ENCODE measurements at places on chromosomes 4 and X.
A peak's percentile ranks its signal among the peaks of the same experiment; 100 is the strongest.

GRCh38 chr4:174398728-174399127 is 115.0 kb downstream of the CEP44 start:
- no peak for DNase-seq

DNA sequence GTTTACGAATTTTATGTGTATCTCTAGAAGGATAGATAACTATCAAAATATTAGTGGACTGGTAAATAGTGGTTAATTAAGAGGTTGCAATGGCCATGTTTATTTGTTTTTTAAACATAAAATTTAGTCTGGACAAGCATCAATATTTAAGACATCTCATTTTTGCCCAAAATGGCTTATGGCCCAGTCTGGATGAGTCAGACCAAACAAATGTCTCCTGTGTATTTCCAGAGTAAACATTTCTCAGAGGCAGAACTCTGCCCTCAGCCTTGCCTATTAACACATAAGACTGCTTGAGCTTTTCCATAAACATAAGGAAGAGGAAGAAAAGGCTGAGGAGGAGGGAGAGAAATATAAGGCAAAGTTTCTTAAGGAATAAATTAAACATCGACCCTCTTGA is 277.1 kb upstream of the DIAPH2 start:
- peak; percentile 6 for DNase-seq

GRCh38 chrX:125202591-125203248 is 117.0 kb upstream of the TEX13C start:
- no peak for DNase-seq

DNA sequence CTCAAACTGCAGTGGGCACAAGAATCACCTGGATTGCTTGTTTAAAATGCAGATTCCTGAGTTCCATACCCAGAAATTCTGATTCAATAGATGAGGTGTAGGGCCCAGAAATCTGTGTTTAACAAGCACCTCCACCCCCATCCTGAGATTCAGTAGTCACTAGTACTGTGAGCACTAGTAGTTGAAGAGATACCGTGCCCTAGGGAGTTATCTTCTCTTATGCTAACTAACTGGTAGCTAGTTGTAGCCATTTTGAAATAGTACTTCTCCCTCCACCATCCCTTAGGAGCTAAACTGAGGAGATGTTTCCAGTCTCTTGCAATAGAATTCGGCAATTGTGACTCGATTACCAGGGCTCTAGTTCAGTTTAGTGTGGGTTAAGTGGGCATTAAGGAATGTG is 18.4 kb downstream of the KLHL34 start:
- DNase-seq: no peak

- no peak for DNase-seq
Observed at GRCh38 chr4:2092669-2093053, 33.5 kb downstream of the NAT8L start.

GRCh38 chrX:68945603-68946228 is 116.9 kb downstream of the EFNB1 start:
- DNase-seq: no peak
